Retina (tissue), 1 donor: ENCODE measurements at places on chromosomes 2 and 18.
A peak's percentile ranks its signal among the peaks of the same experiment; 100 is the strongest.

- no peak for DNase-seq
Measured at GRCh38 chr2:235640926-235641723, 147.3 kb downstream of the AGAP1 start.

GRCh38 chr2:66324909-66325528 is 109.9 kb upstream of the MEIS1 start:
- DNase-seq, result peak; percentile 46

DNA sequence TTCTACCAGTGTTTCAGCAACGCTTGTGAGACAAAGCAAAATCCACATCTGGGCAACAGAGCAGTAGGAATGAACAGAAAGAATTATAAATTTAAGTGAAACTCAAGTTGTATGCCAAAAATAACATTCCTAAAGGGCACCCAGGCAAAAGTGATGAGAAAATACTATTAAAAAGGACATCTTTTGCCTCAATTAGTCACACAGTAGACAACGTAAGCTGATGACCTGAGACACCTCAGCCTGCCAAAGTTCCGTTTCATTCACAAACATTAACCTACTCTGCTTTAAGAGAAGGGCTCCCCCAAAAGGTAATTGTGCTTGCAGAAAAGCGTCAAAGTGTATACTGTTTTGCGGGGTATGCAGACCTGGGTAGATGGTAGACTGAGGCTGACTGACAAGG is 7.2 kb downstream of the HDLBP start:
- DNase-seq, result no peak

GRCh38 chr2:235678712-235679111 is 184.9 kb downstream of the AGAP1 start:
- no peak for DNase-seq

DNA sequence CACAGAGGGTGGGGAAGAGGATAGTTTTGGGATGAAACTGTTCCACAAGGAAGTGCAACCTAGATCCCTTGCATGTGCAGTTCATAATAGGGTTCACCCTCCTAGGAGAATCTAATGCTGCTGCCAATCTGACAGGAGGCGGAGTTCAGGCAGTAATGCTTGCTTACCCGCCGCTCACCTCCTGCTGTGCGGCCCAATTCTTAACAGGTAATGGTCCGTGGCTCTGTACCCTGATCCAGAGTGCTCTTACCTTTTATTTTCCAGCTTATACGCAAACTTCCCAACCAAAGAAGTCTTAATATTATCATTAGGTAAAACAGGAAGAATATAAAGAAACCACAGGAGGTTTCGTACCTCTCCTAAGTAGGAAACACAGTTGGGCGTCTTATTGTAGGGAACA is 82.7 kb upstream of the CD302 start:
- DNase-seq, result no peak

- DNase-seq, result no peak
Measured at GRCh38 chr2:127562936-127563335, 27.5 kb downstream of the MYO7B start.

DNA sequence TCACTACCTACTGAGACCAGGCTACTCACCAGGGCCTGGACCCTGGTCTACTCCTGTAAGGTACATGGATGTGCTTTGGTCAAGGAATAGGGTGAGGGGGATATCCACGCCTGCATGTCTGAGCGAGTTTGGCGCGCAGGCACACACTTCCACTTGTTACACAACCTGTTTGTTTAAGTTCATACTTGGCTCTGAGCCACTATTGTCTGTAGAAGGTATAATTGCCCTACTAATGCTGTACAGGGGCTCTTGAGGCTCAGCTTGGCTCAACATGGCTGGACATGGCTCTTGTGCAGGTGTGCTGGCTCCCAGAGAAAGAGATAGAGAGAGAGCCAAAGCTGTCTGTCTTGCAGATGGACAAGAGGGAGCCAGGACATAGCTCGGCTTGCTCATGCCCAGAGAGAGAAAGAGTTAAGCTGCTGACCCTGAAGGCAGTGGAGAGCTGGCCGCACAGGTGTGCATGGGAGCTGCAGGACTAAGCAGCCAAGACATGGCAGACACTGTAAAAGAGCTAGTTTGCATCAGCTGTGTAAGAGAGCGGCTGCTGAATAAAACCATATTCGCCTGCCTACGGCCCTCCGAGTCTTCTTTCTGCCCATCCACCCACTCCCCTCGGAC is 35.2 kb downstream of the NPPC start:
- DNase-seq, result no peak

DNA sequence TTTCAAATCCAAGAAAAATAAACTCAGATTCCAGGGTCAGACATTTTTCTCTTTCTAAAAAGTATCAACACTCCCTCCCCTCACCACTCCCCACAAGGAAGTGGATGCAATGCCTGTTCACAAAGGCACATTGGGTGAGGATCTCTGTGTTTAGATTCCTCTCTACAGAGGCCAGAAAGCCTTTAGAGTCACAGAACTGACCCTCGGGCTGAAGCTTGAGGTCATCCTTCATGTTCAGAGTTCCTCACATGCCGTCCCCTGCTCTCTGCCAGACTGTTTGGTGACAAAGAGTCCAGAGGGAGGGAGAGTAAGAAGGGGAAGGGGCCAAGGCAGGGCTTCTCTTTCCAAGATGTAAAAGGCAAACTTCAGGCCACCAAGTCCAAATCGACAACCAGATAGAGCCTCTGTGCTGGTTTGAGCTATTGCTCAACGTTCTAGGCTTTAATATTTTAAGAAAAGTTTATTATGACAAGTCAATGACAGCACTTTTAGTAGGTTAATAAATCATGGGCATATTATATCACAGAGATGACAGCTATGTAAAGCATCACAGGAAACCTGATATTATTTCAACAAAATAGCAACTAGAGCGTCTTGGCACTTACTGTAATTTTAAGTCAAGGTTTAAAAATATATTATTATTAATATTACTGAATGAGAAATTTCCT is 269.4 kb downstream of the ETAA1 start:
- no peak for DNase-seq

GRCh38 chr18:38843291-38843690 is 1277.7 kb upstream of the CELF4 start:
- no peak for DNase-seq

DNA sequence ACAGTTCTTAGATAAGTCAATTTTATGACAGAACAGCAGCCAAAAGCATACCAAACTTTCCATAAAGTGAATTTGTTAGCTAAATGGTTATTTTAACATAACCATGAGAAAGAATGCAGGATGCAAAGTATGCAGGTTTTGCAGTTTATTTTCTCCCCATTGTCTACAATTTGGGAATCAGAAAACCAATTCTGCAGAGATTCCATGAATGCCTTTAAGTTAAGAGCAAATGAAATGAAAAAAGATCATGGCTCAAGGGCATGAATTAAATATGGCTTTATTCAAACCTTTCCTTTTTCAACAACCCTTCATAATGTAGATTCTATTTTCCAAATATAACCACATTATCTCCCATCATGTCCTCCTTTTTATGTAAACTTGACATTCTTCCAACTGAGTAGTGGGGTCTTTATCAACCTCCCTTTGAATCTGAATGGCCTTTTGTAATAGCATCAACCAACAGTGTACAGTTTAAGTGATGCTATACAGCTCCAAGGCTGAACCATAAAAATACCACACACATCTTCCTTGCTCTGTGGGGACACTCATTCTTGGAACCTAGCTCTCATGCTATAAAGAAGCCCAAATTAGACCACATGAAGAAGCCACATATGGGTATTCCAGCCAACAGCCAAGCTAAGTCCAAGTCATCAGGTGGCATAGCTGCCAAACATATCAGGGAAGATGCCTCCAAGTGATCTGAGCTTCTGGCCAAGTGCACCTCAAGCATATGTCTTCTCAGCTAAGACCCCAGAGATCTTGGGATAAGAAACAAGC is 49.8 kb downstream of the PIAS2 start:
- no peak for DNase-seq

GRCh38 chr2:69798909-69799526 is 30.4 kb upstream of the GMCL1 start:
- no peak for DNase-seq

- no peak for DNase-seq
Measured at GRCh38 chr2:8239531-8240088, 442.2 kb upstream of the ID2 start.

- peak; percentile 25 for DNase-seq
Measured at GRCh38 chr2:187168720-187169713, 279.0 kb downstream of the CALCRL start.

- no peak for DNase-seq
Measured at GRCh38 chr2:54735636-54736035, 12.2 kb downstream of the EML6 start.

- DNase-seq, result no peak
Measured at GRCh38 chr2:15811367-15811766, 129.0 kb upstream of the MYCN start.

DNA sequence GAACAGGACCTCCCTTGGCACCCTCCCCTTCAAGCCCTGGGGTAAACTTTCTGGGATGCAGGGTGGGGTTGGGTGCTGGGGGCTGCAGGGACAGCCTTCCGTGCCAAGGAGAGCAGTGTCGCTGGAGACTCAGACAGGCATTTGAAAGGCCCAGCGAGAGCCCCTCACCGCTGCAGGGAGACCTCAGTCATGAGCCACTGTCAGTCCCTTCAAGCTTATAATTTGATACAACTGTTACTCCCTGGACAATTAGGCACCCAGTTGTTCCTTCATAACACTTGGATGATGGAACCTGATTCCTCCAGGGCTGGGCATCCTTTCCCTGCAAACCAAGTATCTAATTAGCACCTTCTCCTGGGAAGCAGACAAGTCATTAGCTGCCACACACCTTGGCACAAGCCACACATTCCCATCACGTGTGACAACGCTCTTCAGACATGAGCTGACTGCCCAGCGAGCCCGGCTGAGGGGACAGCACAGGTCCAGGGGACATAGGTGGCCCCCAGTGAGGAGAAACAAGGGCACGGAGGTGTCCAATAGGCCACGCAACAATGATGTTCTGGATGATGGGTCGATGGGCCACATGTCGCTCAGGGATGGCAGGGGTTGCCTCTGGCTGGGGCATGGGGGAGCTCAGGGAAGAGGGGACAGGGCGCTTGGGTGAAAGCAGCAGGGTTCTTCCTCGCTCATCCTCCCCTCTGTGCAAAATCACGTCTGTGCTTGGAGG is 59.6 kb downstream of the KCNF1 start:
- peak; percentile 55 for DNase-seq

GRCh38 chr2:100730290-100730868 is 89.6 kb upstream of the NPAS2 start:
- no peak for DNase-seq

- DNase-seq, result no peak
Measured at GRCh38 chr2:3210257-3210656, 167.4 kb downstream of the EIPR1 start.

DNA sequence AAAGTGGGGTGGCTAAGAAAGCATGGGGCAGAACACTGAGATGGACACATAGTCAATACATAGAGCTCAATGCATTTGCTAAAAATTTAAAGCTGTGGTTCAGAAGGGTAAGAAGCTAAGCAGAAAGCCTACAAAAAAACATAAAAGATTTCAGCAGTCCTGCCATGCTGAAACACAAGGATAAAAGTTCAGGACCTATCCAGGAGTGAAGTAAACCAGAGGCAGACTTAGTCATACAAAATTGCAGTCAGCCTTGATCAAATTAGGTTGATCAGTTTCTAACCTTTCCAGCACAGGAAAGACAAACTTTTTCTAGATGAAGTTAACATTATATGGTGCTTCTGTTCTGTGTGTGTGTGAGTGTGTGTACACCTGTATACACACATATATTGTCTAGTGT is 120.8 kb upstream of the RBMS1 start:
- DNase-seq, result no peak

GRCh38 chr2:213490087-213490486 is 205.8 kb downstream of the SPAG16 start:
- DNase-seq, result no peak

DNA sequence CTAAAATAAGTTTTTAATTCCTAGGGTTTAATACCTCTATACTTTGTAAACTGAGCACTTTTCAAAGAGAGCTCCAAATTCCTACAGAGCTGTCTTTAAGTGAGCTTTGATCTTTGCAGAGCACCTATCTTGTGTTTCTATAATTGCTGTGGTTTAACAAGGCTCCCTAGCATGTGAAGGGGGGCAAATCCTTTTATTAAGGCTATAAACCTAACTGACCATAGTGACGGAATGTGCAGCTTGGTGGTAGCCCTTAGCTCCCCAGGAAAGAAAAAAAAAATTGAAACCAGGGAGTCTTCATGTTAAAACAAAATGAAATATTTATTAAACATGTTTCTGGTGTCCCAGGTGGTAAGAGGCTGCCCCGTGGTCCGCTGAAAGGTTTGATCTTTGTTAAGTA is 78.6 kb upstream of the ETAA1 start:
- DNase-seq, result no peak

GRCh38 chr2:51919395-51919794 is 887.5 kb upstream of the NRXN1 start:
- no peak for DNase-seq

- no peak for DNase-seq
Measured at GRCh38 chr2:205002390-205002789, 457.1 kb downstream of the PARD3B start.

DNA sequence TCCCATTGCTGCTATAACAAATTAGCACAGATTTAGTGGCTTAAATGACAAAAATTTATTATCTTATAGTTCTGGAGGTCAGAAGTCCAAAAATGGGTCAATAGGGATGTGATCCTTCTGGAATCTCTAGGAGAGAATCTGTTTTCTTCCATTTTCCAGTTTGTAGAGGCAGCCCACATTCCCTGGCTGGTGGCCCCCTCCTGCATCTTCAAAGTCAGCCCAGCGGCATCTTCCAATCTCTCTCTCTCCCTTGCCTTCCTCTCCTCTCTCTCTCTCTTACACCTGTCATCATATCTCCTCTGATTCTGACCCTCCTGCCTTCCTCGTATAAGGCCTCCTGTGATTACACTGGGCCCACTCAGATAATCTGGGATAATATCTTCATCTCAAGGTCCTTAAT is 3.9 kb upstream of the AGAP1 start:
- DNase-seq, result no peak

DNA sequence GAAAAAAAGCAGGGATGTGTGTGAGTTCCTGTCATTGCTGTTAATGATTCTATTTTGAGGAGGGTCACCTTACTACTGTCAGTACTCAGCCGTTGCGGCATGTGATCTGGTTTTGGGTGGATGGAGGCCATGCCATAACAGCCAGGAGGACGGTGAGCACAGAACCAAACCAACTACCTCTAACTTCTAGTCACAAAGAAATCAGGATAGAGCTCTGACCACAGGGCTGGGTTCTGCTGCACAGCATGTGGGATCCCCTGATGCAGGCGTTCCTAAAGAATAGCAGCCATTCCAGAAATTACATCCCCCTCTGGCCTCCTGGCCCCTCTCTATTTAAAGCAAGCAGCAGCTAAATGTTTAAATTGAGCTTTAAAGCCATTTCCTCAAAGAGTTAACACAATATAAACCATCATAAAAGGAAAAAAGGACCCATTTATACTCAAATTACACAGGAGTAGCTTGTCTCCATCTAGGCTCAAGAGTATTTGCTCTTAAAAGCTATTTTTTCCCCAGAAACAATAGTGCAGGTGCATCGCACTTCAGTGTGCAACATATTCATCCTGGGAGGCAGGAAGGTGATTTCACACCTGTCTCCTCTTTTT is 786.4 kb downstream of the RNF144A start:
- no peak for DNase-seq
